Natural killer cell treated with Interleukin-12 subunit alpha and Interleukin-12 subunit beta and Interleukin-15 and Interleukin-18, amount 100 ng/mL, for 72 hours (primary cell): ENCODE measurements at places on chromosomes 5 and 9. TPM values are rescaled to one million over a fixed set of nuclear protein-coding genes. Genes with fewer than 3 reads are reported as not detected.
A peak's percentile ranks its signal among the peaks of the same experiment; 100 is the strongest.

DNA sequence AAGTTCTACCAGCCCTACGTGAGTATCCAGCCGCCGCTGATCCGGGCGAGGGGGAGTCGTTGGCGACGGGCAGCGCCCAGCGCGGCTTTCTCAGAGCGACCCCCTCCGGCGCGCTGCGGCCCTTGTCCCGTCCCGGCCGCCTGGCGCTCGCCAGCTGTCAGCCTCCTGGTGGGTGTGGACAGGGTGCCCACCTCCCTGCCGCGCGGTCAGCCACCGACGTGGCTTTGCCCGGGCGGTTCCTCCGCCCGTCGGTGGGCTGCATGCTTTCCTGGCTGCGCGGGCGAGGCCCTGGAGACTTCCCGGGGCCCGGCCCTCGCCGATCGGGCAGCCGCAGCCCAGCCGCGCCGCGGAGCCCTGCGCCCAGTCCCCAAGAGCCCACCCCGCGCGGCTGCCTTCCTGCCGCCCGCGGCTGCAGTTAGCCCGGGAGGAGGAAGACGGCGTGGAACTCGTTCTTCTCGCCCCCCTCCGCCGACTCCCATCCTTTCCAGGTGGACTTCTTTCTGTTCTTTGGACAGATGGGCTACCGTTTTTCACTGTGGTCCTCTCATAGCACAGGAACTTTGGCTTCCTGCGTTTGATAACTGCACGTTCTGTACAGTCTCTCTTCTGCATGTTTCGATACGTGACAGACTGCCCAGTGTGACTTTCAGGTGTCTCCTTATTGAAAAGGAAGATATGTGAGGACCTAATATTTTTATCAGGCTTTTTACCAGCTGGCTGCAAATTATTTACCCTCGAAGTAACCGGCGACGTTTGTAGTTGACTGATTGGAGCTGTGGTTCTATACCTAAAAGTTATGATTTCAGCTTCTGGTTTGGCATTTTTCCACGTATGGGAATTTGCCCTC lies 577 bp downstream of the AP3S1 start:
- H3K27ac ChIP-seq, result peak overlapping the region; percentile 90
- H3K4me3 ChIP-seq, result peak overlapping the region; percentile 94
- peaks cover 40% of the 10 kb centered on the region for H3K4me1 ChIP-seq
- peaks cover 4% of the 10 kb centered on the region for H3K36me3 ChIP-seq

- H3K27ac ChIP-seq, result no peak overlapping the region
- H3K27me3 ChIP-seq, result no peaks in the 10 kb centered on the region
- H3K4me3 ChIP-seq, result no peak overlapping the region
- DNase-seq, result no peak
- no peaks in the 10 kb centered on the region for H3K4me1 ChIP-seq
- no peaks in the 10 kb centered on the region for H3K36me3 ChIP-seq
Observed at GRCh38 chr9:71984403-71984802, 73.0 kb downstream of the C9orf85 start.

GRCh38 chr9:137448602-137448962 lies 7.4 kb upstream of the ENTPD8 start:
- H3K36me3 ChIP-seq, result no peaks in the 10 kb centered on the region
- peaks cover 3% of the 10 kb centered on the region for H3K27me3 ChIP-seq
- no peak overlapping the region for H3K4me3 ChIP-seq
- no peak overlapping the region for H3K27ac ChIP-seq
- no peak for DNase-seq

- H3K36me3 ChIP-seq, result no peaks in the 10 kb centered on the region
- H3K4me3 ChIP-seq, result no peak overlapping the region
- peaks cover 20% of the 10 kb centered on the region for H3K27me3 ChIP-seq
- H3K27ac ChIP-seq, result no peak overlapping the region
- H3K4me1 ChIP-seq, result no peaks in the 10 kb centered on the region
Observed at GRCh38 chr5:135999406-136000139, 29.2 kb upstream of the TGFBI start.

GRCh38 chr9:107243742-107244141 lies 39.3 kb upstream of the RAD23B start:
- H3K4me3 ChIP-seq, result no peak overlapping the region
- H3K27me3 ChIP-seq, result no peaks in the 10 kb centered on the region
- no peak for DNase-seq

GRCh38 chr5:137055271-137055872 lies 443.8 kb downstream of the SPOCK1 start:
- no peaks in the 10 kb centered on the region for H3K4me1 ChIP-seq
- no peak for DNase-seq
- H3K36me3 ChIP-seq, result no peaks in the 10 kb centered on the region
- H3K27me3 ChIP-seq, result no peaks in the 10 kb centered on the region
- no peak overlapping the region for H3K4me3 ChIP-seq

DNA sequence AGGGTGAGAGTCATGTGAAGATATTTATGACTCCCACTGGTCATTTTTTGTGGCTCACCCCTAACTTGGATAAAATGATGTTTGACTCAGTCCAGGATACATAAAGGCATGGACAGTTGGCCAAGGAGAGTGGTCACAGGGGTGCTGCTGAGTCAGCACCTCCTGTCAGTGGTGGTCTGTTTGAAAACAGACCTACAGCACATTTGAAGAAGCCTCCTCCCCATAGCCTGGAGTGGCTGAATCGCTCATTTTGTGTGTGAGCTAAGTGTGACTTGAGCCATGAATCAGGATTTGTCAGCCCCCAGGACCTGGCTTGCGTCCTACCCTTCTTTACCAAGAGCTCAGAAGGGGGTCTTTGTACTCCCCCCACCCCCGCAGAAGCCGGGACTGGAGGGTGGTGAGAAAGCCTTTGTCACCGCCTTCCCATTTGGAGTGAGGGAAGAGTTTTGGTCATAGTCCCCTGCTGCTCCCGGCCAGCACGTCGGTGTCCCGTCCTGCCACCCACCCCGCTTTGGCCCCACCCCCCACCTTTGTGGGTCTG lies 35.6 kb downstream of the TRIO start:
- H3K27ac ChIP-seq, result no peak overlapping the region
- H3K36me3 ChIP-seq, result no peaks in the 10 kb centered on the region
- H3K4me3 ChIP-seq, result no peak overlapping the region
- H3K27me3 ChIP-seq, result no peaks in the 10 kb centered on the region
- H3K4me1 ChIP-seq, result peaks cover 19% of the 10 kb centered on the region

DNA sequence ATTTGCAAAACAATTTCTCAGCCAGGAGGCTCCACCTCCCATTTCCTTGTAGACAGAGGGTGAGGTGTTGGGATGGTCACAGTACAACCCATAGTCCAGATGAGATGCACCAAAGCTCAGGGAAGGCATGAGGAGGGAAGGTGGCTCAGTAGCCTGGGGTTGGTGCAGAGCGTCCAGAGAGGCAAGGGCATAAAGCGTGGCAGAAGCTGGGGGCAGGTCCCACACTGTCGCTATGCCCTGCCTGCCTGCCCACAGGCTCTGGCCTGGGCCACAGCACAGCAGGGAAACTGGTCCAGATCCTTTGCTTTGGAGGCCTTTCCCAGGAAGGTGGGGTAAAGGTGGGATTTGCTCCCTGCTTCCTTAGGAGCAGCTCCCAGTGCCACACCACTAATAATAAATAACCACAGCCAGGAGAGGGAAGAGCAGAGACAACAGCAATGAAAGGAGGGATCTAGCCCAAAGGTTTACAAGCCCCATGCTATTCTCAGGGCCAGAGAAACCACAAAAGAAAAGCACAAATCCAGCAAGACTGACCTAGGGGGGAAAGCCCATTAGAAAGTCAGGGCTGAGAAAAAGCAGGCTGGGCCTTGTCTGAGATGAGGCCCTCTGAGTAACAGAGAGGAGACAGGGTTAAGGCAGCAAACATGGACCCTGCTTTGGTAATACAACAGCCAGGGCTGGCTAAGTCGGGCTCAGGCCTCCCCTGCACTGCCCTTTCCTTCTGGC lies 27.2 kb downstream of the PCDHGC5 start:
- H3K27me3 ChIP-seq, result no peaks in the 10 kb centered on the region
- H3K36me3 ChIP-seq, result peaks cover 16% of the 10 kb centered on the region
- H3K4me3 ChIP-seq, result peak overlapping the region; percentile 32

- no peaks in the 10 kb centered on the region for H3K4me1 ChIP-seq
- peaks cover 7% of the 10 kb centered on the region for H3K27me3 ChIP-seq
- no peak overlapping the region for H3K4me3 ChIP-seq
- H3K36me3 ChIP-seq, result peaks cover 4% of the 10 kb centered on the region
- no peak overlapping the region for H3K27ac ChIP-seq
Observed at GRCh38 chr5:169393907-169394306, 93.0 kb upstream of the SLIT3 start.

DNA sequence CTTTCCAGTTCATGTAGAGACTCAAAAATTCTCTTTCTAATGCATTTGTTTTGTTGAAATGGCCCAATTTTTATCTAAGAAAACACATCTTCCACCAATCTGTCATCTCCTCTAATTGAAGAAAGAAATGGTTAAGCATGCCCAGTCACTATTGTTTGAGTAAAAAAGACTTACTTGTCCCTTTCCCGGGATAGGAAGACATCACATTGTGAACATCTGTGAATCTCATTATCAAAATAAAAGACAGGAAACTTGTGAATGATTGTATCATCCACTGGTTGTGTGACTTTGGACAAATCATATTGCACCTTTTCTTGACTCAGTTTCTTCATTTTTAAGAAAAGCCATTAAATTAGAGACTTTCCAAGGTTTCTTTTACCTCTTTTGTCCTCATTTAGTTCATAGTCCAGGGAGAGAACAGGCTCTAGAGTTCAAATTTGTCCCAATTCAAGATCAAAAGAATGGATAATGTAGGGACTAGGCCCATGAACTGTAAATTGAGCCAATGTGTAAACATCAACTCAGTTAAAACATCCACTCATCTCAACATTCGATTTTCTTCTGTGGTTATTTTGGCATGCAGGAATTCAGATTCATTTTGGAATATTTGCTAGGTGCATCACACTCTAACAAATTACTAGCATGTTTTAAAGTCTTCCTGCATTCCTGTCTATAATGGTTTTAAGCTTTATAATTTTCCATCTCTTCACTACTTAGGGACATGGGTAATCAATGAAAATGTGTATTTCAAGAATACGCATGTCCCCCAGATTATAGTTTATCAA lies 838.0 kb upstream of the WWC1 start:
- H3K4me1 ChIP-seq, result no peaks in the 10 kb centered on the region
- H3K4me3 ChIP-seq, result no peak overlapping the region
- DNase-seq, result no peak
- no peaks in the 10 kb centered on the region for H3K27me3 ChIP-seq
- H3K27ac ChIP-seq, result no peak overlapping the region

DNA sequence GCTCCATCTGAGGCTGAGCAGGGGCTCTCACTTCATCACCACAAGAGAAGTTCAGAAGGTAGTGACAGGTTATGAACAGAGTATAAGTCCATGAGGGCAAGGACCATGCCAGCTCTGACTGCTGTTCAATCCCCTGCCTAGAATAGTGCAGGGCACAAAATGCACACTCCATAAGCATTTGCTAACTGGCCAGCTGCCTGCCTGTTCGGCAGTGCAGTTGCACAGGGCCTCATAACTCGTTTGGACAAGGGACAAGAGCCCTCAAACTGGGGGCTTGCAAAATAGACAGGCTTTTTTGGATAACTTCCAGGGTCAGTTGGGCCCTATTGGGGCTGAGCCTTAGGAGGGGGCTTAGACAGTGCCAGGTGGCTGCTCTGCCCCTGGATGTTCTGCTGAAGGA lies 21.1 kb downstream of the SPARC start:
- no peaks in the 10 kb centered on the region for H3K36me3 ChIP-seq
- no peak for DNase-seq
- H3K4me1 ChIP-seq, result peaks cover 6% of the 10 kb centered on the region
- peaks cover 5% of the 10 kb centered on the region for H3K27me3 ChIP-seq
- no peak overlapping the region for H3K4me3 ChIP-seq
- H3K27ac ChIP-seq, result no peak overlapping the region

- no peak for DNase-seq
- peaks cover 17% of the 10 kb centered on the region for H3K4me1 ChIP-seq
Observed at GRCh38 chr5:129905473-129906176, 1.4 kb downstream of the CHSY3 start.

GRCh38 chr5:31280210-31280609 lies 86.7 kb downstream of the CDH6 start:
- H3K27ac ChIP-seq, result no peak overlapping the region
- H3K36me3 ChIP-seq, result no peaks in the 10 kb centered on the region
- no peak overlapping the region for H3K4me3 ChIP-seq
- no peak for DNase-seq
- H3K4me1 ChIP-seq, result no peaks in the 10 kb centered on the region

DNA sequence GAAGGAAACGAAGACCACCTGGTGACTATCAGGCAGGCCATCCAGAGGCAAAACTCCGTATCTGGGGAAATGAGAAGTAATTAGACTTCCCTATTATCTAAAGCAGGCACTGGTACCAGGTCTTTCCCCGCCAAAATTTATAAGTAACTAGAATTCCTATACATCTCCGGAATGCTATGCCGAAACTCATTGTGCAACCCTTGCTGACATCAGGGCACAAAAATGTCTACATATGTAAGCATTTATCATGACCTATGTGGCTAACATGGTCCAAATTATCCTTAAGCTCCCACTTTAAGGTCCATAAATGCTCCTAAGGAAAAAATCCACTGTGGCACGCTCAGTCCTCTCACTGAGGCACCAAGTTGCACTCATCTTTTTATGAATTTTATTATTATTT lies 17.8 kb downstream of the ACTL7B start:
- peaks cover 9% of the 10 kb centered on the region for H3K27me3 ChIP-seq
- H3K4me3 ChIP-seq, result no peak overlapping the region
- no peak for DNase-seq

GRCh38 chr9:18891946-18892670 lies 140.9 kb downstream of the SAXO1 start:
- H3K4me1 ChIP-seq, result no peaks in the 10 kb centered on the region
- peaks cover 8% of the 10 kb centered on the region for H3K27me3 ChIP-seq
- no peak overlapping the region for H3K27ac ChIP-seq
- H3K36me3 ChIP-seq, result peaks cover 15% of the 10 kb centered on the region

IL5 gene
- total RNA-seq, result 9.5 TPM

SEMA5A gene
- total RNA-seq, result not detected

OMD gene
- total RNA-seq, result not detected

ANXA6 gene
- total RNA-seq, result 398 TPM

PCDHGB1 gene
- total RNA-seq, result 0.17 TPM

ARRDC3 gene
- total RNA-seq, result 31.9 TPM

GRM6 gene
- not detected for total RNA-seq

RECK gene
- total RNA-seq, result 7.0 TPM

DDX4 gene
- total RNA-seq, result not detected
